SIG-M5 (cell line): ENCODE measurements at places on chromosomes 5 and 9.

GRCh38 chr5:110836851-110837250 is 98.0 kb downstream of the SLC25A46 start:
- DNase-seq = no peak

- no peak for DNase-seq
Observed at GRCh38 chr9:93020771-93021670, 37.5 kb upstream of the SUSD3 start.

- no peak for DNase-seq
Observed at GRCh38 chr5:39413771-39414170, 11.0 kb downstream of the DAB2 start.

DNA sequence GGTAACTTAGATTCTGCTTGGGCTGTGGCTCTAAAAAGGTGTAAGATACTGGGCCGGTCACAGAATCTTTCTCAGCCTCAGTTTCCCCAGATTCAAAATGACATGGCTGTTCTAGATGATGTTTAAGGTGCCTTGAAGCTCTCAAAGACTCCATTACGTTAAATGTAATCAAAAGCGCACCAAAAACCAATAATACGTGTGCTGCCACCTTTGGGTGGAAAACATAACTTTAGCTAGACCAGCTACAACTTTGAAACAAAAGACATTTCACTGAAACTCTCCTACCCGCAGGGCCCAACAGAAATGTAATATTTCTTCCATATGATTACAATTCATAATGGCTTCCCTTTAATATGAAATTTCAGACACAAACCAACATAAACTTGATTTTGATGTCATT is 35.0 kb upstream of the PCSK5 start:
- no peak for DNase-seq

- DNase-seq = no peak
Observed at GRCh38 chr9:129467004-129467588, 153.8 kb downstream of the C9orf50 start.

- no peak for DNase-seq
Observed at GRCh38 chr5:40078898-40079575, 600.7 kb upstream of the PTGER4 start.

DNA sequence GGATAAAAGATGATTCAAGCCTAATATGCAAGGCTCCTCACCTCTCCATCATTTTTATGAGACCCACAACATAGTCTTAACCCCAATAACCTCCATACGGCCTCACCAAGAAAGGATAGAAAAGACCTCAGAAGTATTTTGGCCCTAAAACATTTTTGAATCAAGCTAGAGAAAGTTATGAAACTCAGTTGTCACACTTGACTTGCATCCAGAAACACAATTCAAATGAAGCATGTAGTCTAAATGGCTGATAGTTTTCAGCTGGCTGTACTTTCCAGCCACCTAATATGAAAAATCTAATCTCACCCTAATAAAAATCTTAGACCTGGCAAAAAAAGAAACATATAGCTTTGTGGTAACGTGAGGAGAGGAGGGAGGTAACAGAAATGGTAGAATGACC is 116.1 kb downstream of the ARL15 start:
- DNase-seq = no peak

DNA sequence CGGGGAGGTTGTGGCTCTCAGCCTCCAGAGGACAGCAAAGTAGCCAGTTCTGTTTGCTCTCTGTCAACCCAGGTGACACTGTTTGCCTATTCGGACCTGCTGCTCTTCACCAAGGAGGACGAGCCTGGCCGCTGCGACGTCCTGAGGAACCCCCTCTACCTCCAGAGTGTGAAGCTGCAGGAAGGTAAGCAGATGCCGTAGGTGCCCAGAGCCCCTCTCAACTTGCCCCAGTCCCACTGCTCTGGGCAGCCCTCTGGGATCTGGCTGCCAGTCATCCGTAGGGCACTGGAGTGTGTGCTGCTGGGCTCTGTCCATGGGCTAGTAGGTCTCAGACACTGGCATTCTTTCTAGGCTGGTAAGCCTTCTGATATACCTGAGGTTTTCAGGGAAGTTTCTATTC is 59.3 kb downstream of the RGS3 start:
- no peak for DNase-seq

- DNase-seq = no peak
Observed at GRCh38 chr5:75522025-75522424, 10.3 kb downstream of the POLK start.

DNA sequence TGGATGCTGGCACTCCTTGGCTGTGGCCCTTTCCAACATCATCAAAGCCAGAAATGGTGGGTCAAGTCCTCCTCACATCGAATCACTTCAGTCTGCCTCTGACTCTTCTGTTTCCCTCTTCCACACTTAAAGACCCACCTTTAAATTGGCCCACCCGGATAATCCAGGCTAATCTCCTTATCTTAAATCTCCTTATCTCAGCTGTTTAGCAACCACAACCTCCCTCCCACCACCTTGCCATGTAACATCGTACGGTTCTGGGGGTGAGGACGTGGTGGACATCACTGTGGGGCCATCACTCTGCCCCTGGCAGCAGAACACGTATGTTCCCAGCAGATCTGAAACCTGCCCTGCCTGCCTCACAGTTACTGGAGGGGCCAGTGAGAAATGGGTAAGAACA is 11.5 kb downstream of the IGFBPL1 start:
- DNase-seq = no peak

DNA sequence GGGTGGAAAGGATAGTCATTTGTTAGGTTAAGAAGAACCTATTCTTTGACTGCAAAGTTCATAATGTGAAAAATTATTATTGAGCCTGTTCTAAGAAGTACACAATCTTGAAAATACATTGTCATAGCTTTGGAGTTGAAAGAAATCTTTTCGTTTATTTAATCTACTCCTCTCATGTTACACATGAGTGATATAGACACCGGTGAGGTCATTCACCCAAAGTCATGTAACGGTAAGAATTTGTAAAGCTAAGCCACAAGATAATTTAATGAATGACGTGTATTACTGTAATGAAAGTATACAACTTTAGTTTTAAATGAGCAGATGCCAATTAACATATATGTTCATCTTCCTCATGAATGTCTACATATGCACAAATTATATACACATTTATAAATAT is 284.1 kb upstream of the PDE4D start:
- DNase-seq = no peak

- no peak for DNase-seq
Observed at GRCh38 chr5:76682387-76682786, 33.5 kb upstream of the F2R start.

DNA sequence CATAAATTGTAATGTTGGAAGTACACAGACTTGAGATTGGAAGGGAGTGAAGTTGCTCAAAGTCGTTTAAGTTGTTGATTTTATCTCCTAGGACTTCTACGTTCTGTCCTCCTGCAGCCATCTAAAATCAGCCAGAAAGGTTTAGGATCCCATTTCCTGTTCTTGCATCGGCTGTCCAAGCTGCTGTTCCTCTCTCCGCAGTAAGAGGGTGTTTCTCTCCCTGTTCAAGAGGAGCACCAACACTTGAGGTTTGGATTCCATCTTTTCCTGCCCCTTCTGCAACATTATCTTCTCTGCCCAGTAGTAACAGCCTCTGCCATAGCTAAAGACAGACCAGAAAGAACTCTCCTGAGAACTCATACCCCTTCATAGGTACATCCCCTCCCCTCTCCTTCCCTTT is 373.4 kb downstream of the GADD45G start:
- no peak for DNase-seq

DNA sequence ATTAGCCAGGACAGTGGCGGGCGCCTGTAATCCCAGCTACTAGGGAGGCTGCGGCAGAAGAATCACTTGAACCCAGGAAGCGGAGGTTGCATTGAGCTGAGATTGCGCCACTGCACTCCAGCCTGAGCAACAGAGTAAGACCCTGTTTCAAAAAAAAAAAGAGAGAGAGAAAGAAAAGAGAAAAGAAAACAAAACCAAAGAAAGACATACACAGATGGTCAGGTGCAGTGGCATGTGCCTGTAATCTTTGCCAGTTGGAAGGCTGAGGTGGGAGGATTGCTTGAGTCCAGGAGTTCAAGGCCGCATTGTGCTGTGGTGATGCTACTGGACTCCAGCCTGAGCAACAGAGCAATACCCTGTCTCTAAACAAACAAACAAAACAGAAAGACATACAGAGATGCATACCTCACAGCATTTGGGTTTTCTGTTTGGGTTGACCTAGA is 10.0 kb upstream of the PSAT1 start:
- no peak for DNase-seq

GRCh38 chr5:10724781-10725507 is 36.1 kb downstream of the DAP start:
- no peak for DNase-seq

GRCh38 chr5:124342986-124343385 is 403.5 kb downstream of the ZNF608 start:
- DNase-seq = no peak

DNA sequence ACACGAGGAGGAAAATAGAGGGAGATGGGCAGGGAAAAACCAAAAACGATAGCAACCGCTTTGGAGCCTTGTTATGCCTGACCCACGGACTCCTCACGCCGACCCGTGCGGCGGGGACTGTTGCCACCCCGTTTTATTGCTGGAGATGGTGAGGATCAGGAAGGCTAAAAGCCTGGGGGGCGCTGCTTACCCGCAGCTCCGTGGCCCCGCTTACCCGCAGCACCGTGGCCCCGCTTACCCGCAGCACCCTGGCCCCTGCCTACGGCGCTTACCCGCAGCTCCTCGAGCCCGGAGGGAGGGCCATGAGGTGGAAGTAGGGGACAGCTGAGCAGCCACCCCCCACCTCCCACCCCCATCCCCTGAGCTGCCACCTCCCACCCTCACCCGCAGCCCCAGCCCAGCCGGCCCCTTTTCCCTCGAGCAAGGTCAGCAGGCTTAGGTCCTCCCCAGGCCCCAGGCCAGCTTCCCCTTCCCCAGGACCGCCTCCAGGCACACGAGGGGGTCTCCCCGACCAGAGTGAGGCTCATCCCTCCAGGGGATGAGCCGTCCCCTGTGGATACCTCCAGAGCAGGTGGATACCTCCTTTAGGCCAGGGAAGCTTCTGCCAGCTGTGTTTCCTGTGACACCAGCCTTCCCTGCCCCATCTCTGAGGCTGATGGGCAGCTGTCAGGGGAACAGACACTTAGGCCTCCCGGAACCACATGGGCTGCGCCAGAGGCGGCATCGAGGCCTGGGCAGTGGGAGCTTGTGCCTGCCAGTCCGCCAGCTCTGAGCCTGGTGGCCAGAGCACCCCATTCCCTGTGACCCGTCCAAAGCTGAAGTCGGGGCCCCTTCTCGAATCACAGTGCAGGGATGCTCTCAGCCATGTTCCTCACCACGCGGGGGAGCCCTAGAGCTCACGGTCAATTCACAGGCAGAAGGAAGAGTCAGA is 92.3 kb downstream of the LMX1B start:
- no peak for DNase-seq

GRCh38 chr5:131536211-131536826 is 98.7 kb downstream of the RAPGEF6 start:
- DNase-seq = peak; percentile 68

- DNase-seq = no peak
Observed at GRCh38 chr5:154714266-154714986, 40.8 kb upstream of the LARP1 start.

DNA sequence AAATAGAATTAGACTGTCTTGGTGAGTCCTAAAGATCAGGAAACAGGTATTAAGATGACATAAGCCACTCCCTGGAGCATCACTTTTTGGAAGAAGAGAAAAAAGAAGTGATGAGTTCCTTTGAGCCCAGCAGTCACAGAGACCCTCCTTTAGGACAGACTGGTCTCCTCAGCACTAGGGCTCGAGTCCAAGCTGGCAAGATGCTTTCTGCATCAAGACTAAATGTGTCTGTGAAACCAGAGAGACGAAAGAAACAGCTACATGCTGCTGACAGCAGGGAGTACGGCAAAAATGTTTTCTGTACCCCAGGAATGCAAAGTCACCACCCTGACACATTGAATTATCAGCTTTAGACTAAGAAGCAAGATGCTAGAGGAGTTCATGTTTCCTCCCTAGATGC is 184.5 kb downstream of the CRB2 start:
- DNase-seq = no peak

- no peak for DNase-seq
Observed at GRCh38 chr9:117415358-117415914, 579 bp upstream of the ASTN2 start.

DNA sequence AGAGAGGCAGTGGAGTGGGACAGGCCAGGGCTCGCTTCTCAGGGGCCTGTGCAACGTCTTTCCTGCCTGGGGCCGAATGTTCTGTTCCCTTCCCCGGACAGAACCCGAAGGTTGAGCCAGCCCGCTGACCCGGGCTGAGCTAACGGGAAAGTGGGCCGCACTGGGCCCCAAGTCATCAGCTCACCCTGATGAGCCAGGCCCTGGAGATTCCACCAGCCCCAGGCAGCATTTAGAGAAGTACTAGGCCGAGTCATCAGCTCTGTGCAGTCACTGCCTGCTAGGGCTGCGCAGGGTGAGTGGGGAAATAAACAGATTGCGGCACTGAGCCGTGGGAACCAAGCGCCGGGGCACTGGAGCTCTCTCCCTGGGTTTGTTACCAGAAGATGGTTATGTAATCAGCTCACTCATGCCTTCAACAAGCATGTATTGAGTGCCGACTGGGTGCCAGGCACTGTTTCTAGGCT is 29.1 kb upstream of the DUSP1 start:
- peak; percentile 82 for DNase-seq
